ENCODE measurements at places on chromosomes 3 and 15.

- no peak for DNase-seq
Measured at GRCh38 chr3:154864947-154865346, 215.2 kb upstream of the MME start.

DNA sequence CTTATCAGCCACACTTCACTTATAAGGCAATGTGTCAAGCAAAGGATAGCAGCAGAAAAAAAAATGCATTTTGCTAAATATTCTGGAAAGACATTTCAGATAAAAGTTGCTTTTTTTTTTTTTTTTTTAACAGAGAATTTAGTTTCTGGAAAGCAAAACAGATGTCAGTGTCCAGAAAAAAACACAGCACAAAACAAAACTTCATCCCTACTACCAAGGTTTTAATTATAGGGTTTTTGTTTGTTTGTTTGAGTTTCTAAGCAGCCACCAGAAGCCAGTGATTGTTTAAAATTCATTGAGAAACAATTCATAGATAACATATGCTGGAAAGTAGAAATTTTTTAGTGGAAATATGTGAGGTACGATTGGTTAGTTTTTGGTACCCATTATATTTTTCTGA, 1202.7 kb downstream of the OTOL1 start:
- DNase-seq = no peak

DNA sequence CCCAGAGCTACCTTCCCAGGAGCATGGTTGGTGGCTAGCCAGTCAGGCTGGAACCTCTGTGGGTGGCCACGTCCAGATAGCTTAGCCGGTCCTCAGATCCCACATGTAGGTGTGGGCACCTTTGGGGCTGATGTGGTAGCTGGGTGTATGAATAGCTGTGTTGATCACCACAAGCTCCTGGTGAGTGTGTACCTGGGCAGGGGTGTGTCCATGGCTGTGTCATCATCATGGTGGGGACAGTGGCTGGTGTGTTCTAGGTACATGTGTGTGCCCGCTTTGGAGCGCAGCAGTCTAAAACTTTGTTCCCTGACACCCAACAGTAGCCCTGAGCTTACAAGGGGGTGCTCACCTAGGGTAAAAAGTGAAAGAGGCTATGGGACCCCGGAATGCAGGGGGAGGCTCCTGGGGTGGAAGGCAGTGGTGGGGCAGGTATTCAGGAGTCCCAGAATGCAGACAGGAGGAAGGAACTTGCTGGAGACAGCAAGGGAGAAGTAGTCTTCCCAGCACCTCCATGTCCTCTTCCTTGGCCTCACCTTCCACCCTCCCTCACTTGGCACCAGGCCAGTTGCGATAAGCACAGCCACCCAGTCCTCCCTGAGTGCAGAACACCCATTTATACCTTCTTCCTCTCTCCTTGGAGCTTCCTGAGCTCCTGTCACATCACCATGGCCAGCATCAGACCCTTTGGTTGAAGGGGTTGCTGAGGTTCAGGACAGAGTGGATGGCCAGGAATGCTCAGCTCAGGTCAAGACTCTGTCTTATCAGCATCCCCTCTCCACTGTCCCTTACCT, 1.2 kb downstream of the CISH start:
- no peak for DNase-seq

DNA sequence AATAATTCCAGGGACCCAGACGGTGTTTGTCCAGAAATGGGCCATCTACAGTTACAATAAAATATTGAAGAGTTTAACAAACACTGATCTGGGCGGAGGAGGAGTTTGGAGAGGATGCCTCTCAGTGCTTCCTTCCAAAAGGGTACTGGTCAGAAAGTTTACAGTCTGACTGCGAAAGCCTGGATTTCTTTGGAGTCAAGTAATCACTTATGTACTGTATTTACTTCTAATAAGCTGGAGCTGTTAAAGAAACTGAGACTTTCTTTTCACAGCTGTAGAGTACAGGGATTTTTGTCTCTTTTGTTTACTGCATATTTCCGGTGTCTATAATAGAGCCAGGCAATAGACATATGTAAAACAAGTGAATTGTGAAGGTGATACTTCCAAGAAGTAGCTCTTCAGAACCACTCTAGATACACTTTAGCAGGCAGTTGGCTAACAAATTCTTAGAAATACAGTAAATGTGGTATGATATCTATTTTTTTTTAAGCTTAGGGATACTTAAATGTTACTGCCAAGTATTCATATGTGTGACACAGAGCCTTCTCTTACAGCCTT, 22.1 kb upstream of the NEO1 start:
- DNase-seq = no peak

- DNase-seq = no peak
Measured at GRCh38 chr15:77547801-77548588, 84.7 kb downstream of the LINGO1 start.

- no peak for DNase-seq
Measured at GRCh38 chr3:178054471-178054870, 481.8 kb upstream of the KCNMB2 start.

DNA sequence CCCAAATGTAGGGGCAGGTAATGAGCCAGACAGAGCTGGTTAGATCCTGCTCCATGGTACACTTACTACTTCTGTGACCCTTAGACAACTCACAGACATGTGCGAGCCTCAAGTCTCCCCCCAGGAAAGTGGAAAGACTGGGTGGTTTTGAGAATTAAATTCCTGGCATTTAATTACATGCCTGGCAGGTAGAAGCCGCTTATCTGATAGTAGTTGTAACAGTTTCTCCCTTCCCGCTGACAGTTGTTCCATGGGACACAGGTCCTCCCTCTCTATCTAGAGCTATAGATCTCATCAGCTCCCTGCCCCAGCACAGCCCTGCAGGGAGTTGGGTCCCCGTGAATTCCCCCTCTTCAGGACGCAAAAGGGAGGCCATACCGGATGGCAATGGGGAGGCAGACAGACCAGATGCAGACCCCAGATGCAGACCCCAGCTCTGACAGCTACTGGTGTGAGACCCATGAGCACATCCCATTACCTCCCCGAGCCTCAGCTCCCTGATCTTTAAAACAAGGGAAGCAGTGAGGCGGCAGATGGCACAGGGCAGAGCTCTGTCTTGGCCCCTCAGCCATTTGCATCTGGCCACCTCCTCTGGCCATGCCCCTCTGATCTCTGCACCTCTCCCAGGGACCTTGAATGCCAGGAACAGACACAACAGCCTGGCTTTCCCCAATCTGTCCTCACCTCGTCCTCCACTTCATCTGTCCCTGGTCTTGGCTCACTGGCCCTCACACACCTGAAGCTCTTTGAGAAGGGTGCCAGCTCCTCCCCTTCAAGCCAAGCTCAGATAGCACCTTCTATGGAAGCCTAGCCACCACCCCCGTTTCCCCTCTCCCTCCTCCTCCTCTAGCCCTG, 34.1 kb upstream of the NR2C2 start:
- no peak for DNase-seq

DNA sequence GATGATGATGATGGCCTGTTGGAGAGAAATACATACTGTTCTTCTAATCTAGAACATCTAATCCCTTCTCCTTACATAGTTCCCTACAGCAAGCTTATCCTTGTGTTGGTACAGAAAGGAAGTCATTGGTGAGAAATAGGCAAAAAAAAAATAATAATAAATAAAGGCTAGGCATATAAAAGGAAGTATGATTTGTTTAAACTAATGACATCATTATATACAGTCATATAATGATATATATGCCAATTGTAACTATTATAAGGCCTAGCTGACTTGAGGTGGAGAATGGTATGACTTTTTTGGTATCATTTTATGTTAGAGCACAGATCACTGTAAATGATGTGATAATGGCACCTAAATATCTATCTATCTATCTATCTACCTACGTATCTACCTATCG, 142.4 kb downstream of the DUT start:
- no peak for DNase-seq

- DNase-seq = no peak
Measured at GRCh38 chr3:73068419-73068818, 7.0 kb downstream of the EBLN2 start.

DNA sequence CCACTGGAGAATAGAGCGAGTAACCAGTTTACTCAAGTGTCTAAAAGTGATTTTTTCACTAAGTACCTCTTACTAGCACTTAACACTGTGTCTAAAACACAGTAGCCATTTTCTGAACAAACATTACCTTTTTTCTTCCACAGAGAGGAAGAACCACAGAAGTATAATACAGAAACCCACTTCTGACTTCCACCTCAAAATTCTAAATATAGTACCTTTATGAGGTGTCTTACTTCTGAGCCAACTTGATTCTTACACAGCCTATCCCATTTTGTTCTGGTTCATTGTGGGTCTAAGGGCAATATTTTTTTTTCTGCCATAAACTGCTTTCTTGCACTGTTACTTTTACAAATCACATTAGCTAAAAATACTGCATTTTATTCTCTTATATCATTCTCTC, 821.0 kb downstream of the FHIT start:
- DNase-seq = no peak

GRCh38 chr3:39149059-39149455, 4.3 kb downstream of the CSRNP1 start:
- no peak for DNase-seq

DNA sequence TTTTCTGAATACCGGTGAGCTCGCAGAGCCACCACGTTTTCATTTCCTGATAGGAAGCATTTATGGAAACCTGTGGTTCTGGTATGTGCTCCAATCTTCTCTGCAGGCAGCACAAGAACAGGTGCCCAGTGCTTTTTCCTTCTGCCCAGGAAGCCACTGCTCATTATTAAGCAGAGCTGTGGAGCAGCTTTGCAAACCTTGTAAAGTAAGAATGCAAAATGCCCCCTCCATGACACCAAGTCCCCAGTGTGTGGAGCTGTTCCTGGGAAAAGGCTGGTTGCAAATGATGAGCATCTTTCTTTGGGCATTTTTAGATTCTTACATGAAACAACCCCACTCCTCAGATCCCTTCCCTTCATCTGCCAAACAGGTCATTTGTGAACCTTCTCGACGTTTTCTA, 65.7 kb upstream of the MRPL3 start:
- no peak for DNase-seq

DNA sequence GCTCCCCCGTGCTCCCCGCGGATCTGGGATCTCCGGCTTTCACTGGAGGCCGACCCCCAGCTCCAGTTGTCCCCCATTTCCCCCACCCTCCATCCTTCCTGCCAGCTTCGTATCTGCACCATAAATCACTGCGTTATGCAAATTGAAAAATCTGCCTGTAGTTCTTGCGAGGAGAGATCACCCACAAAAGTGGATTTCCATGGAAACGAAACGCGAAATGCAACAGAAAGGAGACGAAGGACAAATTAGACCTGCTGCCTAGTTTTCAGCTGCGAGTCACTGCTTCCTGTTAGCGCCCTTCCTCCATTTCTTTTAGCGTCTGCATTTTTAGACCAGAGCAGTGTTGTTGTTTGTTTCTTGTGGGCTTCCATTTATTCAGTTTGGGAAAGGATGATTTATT, 127.1 kb upstream of the ATP10A start:
- DNase-seq = no peak

GRCh38 chr15:74964794-74965193, 8.2 kb upstream of the RPP25 start:
- DNase-seq = no peak

DNA sequence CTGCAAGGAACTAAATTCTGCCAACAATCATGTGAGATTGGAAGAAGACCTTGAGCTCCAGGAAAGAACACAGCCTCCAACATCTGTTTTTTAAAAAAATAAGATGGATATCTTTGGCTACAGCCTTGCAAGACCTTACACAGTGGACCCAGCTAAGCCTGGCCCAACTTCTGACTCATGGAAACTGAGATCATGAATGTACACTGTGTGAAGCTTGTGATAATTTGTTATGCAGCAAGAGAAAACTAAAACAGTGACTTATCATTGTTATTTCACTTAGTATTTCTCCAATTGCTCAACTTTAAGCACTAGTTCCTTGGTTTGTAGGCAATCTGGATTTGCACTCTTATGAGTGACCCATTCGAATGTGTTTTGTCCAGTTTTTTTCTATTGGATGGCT, 29.3 kb downstream of the SHQ1 start:
- DNase-seq = no peak

- DNase-seq = no peak
Measured at GRCh38 chr3:41365973-41366372, 166.7 kb downstream of the CTNNB1 start.

DNA sequence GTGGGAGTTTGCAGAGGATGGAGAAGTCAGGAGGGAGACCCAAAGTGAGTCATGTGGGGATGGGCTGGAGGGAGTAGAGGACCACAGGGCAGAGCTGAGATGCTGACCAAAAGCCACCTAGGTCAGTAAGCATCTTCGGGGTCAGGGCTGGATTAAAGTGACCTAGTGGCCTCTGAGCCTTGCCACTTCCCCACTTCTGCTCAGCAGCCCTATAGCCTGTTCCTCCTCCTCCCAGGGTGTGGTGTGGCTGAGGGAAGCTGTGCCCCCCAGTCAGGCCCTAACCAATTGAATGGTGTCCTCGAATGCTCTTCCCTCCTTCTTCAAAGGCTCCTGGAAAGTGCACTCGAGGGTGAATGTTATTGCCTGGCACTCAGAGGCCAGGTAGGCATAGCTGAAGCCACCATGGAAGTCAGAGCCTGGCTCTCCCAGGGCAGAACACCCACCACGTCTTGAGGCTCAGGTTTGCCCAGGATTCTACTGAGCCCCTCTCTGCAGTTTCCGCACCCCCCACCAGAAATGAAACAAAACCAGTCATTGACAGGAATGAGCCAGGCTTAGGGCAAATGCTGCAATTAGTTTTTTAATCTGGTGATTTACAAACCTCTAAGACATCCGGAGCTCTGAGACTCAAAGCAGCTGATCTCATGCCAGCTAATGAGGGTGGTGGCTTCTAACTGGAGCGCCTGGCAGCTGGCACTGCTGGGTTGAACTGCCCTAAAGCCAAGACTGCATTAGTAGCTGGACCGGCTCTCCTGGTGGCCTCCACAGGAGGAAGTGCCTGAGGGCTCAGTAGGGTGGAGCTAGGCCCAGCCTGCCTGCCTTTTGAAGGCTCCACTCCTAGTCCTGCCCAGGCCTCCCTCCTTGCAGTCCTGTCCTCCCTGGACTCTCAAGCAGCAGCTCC, 26.0 kb upstream of the VIPR1 start:
- DNase-seq = no peak

GRCh38 chr3:173217127-173217526, 76.1 kb upstream of the SPATA16 start:
- no peak for DNase-seq

- no peak for DNase-seq
Measured at GRCh38 chr3:172530101-172530561, 6.9 kb upstream of the TNFSF10 start.

- peak; percentile 75 for DNase-seq
Measured at GRCh38 chr15:84878504-84878903, 6.0 kb upstream of the SLC28A1 start.

DNA sequence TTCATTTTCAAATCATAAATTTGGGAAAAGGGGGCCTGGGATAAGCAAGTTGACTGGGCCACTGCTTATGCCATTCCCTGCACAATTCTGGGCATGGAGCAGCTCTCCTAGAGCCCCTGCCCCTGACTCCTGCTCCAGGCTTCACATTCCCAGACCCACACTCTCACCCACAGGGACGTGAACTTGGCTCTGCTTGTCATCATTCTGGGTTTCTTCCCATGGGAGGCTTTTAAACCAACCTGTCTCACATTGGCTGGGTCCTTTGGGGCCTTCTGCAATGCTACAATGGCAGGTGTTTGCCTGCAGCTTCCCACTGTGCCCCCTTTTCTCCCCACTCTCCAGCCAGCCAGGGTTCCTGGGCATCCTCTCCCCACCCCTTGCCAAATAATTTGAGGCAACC, 49.1 kb downstream of the CYP19A1 start:
- DNase-seq = no peak

Measured in HTR-8/SVneo (cell line).